ENCODE measurements at places on chromosomes 11 and 22.

DNA sequence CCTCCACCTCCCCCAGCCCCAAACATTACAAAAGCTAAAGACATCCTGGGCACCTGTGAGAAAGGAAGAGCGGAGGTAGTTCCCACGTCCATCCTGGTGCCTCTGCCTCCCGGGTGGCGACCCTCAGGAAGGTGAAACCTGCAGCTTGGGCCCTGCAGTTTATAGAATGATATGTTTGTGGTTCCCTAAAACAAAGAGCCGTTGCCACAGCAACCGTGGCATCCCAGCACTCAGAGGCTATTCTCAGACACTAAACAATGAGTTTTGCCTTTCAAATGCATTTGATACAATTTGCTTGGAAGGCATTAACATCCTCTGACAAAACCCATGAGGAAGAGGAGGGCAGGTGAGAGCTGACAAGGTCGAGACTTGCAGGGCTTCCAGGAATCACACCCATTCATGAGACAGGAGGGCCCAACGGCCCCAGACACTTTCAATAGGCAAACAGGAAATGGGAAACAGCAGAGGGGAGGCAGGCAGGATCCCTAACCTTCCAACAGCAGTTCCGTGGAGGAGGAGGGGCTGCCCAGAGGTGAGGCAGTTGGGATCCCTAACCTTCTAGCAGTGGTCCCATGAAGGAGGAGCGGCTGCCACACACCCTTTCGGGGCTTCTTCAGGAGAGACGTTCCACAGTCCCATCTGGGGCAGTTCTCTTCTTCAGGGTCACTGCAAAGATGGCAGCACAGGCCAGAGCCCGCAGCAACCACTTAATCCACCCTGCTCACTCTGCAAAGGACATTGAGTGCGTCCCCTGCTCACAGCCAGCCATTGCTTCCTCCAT lies 379.2 kb downstream of the SHANK2 start:
- DNase-seq: no peak

DNA sequence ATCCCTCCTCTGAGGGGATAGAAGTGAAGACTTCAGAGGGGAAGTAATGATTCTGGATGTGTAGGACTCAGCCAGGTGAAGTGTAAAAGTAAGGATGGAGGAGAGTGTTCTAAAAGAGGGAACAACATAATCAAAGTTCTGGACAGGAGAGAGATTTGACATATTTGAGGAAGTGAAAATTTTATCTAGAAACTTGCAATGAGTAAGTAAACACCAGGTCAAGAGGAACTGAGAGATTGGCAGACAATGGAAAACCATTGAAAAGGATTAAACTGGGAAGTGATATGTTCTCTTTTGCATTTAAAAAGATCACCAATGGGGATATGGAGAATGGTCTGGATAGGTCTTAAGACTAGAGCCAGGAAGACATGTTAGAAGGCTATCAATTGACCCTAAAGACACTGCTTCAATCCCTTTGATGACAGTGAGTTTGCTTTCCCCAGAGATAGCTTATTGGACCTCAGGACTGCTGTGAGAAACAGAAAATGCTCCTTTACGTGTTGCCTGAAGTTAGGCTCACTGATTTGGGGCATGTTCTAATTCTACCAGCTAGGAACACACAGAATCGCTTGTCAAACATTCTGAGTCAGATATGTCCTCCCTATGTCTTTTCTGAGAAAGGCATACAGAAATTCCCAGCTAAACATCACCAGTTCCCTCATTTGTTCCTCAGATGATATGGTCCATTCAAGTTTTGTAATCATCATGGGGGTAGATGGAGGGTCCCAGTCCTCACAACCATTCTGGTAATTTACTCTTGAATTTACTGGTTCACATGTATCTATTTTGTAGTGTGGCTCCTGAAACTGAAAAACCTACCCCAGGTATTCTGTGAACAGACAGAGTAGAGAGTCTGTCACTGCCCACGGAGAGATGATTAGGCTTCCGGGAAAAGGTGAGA lies 144.9 kb downstream of the MAML2 start:
- no peak for DNase-seq

DNA sequence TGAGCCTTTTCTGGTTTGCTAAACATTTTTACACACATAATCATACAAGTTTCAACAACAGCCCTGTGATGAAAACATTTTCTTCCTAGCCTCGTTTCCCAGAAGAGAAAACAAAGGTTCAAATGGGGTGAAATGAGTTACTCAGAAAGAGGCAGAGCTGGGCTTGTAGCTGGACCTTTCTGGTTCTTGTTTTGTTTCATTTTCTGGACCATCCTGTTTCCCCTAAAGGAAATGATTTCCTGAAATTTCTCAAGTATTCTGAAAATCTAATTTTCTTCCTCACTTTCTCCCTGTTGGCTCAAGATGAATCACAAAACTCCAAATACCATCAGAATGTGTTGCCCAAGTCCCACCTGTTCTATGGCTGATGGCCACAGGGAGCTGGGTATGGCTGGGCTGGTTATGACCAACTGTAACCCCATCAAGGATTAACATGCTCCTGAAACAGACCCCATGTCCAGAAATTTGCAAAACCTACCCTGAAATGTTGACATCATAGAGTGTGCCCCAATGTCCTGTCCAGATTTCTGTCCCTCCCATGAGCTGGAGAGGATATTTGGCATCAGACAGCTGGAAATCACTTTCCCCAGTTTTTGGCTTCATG lies 6.7 kb upstream of the APOL4 start:
- no peak for DNase-seq

DNA sequence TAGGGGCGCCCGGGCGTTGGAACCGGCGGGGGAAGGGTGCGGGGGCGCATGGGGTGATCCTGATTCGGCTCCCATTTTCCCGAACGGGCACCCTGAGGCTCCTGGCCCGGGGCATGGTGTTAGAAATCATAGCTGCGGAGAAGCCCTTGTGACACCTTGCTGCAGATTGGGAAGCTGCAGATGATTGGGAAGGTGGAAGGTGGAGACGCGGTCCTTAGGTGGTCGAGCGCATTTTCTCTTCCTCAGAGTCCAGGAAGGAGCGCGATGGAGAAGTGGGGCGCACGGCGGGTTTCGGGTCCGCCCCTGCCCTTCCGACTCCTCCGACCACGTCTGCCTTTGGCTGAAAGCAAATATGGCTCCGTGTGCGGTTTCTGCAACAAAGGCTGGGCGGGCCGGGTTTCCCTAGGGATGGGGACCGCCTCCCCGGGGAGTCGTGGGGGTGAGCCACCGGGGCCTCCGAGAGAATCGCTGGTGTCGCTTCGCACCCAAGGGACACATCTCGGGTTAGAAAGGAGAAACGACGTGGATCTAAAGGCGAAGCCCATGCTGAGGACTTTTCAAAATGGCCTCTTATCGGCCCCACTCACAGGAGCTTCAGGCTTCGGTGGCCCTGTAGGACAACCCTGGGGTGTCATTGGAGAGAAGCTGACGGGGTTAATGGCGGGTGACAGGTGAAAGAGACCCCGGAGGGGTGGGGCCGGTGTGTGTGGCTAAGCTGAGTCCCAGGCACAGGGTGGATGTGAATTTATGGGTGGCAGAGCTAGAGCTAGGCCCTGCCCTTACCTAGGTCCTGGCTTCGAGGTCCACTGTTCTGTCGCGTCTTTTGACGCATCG lies 707 bp upstream of the FTH1 start:
- DNase-seq: peak; percentile 64

GRCh38 chr22:20528405-20528978 lies 21.1 kb downstream of the MED15 start:
- DNase-seq: no peak

DNA sequence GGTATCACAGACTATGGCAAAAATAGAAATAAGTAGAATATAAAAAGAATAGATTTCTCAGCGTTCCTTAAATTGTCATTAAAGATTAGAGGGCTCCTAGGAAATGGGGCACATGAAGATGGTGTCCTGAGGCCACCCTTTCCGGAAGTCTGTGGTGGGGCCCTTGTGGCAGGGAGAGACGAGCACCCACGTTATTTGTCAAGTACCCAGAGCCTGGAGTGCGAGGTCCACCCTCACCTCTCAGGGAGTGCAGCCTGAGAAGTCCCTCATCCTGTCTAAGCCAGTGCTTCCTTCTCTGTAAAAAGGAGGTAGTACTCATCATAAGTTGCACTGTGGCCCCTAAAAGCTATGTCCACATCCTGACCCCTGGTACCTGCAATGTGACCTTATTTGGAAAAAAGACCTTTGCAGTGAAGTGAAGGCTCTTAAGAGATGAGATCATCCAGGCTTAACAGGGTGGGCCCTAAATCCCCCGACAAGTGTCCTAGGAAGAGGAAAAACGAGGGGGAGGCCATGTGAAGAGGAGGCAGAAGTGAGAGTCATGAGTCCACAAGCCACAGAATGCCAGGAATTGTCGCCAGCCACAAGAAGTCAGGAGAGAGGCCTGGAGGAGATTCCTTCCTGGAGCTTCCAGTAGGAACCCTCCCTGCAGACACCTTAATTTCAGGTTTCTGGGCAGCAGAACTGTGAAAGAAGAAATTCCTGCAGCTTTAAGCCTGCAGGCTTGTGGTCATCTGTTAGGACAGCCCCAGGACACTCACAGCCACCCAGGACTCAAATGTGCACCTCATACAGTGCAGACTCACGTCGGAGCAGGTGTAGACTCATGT lies 76.8 kb upstream of the CCND1 start:
- DNase-seq: no peak

DNA sequence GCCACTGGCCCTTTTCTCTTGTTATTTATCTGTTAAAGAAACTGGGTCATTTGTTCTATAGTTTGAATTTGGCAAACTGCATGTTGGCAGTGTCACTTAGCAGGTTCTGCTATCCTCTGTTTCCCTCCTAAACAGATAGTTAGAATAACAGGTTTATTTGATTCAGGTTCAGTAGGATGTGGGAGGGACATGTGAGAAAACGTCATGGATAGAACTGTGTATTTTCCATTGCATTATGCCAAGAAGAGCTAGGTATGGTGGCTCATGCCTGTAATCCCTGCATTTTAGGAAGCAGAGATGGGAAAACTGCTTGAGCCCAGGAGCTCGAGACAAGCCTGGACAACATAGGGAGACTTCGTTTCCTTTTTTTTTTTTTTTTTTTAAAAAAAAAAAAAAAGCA lies 24.3 kb downstream of the PATL1 start:
- no peak for DNase-seq

- no peak for DNase-seq
These were observed 56.1 kb downstream of the RBFOX2 start for GRCh38 chr22:35972559-35972958.

GRCh38 chr11:74697722-74698121 lies 33.5 kb downstream of the CHRDL2 start:
- no peak for DNase-seq

- no peak for DNase-seq
These were observed 882 bp downstream of the CYB5R2 start for GRCh38 chr11:7672276-7672959.

DNA sequence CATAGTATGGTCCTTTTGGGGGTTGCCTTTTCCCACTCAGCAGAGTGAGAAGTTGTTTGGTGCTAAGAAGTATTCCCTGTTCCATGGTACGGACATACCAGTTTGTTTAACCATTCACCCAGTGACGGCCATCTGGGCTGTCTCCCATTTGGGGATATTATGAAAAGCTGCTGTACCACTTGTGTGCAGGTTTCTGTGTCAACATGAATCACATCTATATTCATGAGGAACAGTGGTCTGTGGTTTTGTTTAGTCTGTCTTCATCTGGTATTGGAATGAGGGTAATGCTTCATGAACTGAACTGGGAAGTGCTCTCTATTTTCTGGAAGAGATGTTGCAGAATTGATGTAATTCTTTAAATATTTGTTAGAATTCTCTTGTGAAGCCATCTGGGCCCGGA lies 89.5 kb downstream of the TRMU start:
- DNase-seq: no peak

DNA sequence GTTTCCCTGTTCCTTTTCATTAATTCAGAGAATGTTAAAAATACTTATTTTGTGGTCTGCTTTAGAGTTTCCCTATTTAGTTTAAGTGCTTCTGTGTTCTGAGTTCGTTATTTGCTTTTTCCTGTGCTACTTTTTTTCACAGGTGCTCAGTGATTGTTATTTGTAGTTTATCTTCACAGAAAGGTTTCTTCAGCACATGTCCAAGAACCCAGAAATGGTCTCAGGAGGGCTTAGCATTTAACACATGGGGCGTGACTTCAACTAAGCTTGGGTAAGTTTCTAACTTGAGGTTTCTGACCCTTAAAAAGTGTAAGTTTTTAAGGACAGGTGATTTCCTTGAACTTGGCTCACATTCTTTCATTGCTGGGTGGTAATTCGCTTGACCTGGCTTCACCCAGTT lies 157.3 kb downstream of the AASDHPPT start:
- no peak for DNase-seq

DNA sequence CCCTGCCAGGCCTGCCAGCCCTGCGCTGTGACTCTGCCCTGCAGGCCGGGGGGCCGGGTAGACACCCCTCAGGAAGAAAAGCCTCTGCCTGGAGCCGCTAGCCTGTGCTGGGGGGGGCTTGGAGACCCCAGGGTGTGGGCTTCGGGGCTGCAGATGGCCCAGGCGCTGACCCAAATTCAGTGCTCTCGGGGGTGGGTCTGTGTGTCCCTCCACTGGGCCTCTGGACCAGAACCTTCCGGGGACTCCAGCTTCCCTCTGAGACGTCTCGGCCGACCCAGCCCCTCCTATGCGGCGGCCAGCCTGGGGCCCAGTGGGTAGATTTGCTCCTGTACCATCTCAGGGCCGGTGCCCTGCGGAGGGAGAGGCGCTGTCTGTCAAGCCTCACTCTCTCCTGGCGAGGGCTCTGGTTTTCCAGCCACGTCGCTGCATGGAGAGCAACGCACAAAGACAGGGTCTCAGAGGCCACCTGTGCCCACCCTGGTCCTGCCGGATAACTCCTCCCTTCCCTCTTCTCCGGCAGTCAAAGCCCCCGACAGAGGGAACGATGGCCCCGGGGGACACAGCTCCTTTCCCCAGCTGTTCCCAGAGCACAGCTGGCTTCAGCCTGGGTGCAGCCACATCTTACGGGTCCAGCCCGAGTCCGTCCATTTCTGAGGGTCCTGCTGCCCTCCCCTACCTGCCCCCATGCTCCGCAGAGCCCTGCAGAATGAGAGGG lies 40.1 kb upstream of the TOLLIP start:
- no peak for DNase-seq

GRCh38 chr11:74637700-74638099 lies 45.3 kb downstream of the POLD3 start:
- DNase-seq: no peak

DNA sequence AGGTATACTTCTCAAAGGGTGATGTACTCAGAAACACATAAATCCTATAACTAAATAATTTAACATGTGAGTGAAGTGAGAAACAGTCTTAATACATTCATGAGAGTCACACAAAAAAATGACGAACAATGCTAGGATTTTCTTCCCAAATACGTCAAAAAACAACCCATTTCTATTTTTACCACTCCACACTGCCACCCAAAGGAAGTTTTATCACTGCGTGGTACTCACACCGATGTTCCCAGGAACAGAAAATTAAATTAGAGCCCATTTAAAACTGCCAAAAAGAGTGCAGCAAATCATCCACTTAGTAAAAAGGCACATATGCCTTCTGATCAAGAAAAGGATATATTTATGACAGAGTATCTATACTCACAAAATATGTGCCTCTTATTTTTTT lies 710.9 kb upstream of the FAT3 start:
- DNase-seq: no peak

- no peak for DNase-seq
These were observed 223.7 kb downstream of the DSCAML1 start for GRCh38 chr11:117573326-117573725.
